ENCODE measurements at places on chromosomes 12 and 14.

DNA sequence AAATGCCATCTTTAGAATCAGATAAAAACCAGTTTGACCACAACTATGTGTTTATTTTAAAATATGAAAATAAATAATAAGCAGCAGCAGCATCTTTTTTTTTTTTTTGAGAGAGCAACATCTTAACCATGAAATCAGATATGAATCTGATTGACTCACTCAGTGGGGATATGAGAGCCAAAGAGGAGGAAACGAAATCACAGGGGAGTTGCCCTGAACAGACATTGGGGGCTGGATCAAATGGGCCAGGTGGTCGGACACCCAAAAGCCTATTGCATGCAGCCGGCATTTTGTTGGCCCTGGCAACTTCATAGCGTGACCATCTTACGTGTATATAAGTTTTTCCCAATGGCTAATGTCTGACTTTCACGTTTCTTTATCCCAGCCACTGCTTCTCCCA is 321.1 kb downstream of the NPAS3 start:
- no peak for DNase-seq

DNA sequence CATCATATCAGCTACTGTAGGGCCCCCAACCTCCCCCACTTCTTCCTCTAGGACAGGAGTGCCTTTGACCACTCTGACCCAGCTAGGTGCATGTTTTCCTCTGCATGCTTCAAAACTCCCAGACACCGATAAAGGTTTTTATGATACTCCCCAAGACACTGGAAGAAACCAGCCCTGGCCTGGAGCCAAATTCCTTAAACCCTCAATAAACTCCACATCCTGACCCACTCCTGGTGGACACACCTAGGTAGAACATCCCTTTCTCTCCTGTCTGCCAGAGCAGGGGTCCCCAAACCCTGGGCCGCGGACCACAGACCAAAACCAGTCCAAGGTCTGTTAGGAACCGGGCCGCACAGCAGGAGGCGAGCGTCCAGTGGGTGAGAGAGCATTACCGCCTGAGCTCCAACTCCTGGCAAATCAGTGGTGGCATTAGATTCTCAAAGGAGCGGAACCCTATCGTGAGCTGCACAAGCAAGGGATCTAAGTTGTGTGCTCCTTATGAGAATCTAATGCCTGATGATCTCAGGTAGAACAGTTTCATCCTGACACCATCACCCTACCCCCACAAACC is 49.6 kb downstream of the NT5DC3 start:
- no peak for DNase-seq

DNA sequence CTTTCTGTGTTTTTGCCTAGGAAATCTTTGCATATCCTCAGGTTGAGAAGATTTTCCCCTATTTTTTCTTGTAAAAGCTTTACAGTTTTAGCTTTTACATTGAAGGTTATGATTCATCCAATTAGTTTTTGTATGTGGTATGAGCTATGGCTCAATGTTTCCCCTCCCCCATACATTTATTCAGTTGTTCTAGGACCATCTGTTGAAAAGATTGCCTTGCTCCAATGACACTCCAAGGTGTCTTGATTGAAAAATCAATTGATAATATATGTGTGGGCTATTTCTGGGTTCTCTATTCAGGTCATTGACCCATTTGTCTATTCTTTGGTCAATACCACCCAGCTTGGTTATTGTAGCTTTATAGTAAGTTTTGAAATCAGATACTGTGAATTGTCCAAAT is 42.6 kb downstream of the LRTM2 start:
- DNase-seq, result no peak

DNA sequence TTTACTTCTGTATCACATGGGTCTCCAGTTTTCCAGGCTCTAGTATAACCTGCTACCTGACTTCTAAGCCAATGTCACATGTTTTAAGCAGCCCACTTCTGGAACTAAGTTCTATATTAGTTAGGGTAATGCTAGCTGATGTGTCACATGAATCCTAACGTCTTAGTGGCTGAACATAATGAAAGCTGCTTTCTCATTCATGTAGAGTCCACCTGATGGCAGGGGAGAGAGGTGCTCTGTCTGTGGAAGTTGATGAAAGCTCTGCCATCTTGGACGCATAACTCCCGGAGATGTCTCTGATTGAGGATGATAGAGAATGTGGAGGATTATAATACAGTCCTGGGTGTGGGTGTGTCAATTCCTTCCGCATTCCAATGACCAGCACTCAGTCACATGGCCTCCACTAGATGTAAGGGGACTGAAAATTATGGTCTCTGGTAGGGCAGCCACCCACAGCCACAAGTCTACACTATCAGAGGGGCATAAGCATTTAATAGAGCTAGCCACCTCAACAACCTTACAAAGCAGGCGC is 234.4 kb upstream of the CRY1 start:
- no peak for DNase-seq

- DNase-seq, result no peak
These were observed 168.2 kb downstream of the KCNC2 start for GRCh38 chr12:75041472-75041871.

DNA sequence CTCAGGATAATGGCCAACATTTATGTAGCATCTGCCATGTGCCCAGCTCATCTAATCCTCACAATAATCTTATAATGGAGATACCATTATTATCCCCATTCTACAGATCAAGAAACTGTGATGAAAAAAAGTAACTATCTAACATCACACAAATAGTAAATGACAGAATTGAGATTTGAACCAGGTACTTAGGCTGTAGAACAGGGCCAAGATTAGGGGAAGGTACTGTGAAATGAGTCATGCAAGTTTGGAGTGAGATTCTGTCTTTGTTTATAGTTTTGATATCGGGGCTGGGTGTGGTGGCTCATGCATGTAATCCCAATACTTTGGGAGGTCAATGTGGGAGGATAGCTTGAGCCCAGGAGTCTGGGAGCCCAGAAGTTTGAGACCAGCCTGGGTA is 1.3 kb upstream of the GNPTAB start:
- DNase-seq, result no peak

DNA sequence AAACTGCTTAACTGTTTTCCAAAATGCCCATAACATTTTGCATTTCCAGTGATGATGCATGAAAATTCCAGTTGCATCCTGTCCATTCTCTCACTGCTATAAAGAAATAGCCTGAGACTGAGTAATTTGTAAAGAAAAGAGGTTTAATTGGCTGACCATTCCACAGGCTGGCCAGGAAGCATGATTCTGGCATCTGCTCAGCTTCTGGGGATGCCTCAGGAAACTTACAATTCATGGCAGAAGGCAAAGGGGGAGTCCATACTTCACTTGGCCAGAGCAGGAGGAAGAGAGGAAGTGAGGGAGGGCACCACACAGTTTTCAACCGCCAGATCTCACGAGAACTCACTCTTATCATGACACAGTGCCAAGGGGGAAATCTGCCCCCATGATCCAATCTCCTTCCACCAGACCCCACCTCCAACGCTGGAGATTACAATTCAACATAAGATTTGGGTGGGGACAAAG is 18.2 kb upstream of the CLEC2D start:
- DNase-seq, result no peak

DNA sequence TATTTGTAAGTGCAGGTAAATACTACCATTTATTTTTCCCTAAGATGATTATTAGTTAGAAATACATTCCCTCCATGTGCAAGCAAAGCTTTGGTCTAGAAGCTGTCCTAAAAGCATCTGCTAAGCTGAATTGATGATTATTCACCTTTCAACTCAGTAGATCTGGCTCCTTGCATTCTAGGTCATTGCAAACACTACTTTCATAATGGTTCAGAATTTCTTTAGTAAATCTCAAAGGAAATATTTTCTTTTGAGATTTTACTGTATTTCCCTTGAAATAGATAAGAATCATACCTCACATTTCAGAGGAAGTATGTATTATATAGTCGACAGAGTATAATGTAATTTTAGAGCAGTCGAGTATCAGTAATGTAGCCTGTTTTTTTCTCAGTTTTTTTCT is 2.4 kb downstream of the ETNK1 start:
- no peak for DNase-seq

- DNase-seq, result no peak
These were observed 59.0 kb downstream of the KCNK10 start for GRCh38 chr14:88264116-88264515.

DNA sequence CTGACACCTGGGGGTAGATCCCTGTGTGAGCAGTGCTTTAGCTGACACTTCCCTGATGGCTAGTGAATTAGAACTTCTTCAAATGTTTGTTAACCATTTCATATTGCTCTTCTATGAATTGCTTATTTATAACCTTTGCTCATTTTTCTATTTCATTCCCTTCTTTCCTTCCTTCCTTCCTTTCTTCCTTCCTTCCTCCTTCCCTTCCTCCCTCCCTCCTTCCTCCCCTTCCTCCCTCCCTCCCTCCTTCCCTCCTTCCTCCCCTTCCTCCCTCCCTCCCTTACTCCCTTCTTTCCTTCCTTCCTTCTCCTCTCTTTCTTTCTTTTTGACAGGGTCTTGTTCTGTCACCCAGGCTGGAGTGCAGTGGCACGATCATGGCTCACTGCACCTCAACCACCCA is 23.3 kb upstream of the CEP170B start:
- no peak for DNase-seq

Data from fibroblast of the conjunctiva (primary cell).